Endodermal cell (in vitro differentiated cells): ENCODE measurements at places on chromosomes 7 and 10. TPM values are rescaled to one million over a fixed set of nuclear protein-coding genes. Genes with fewer than 3 reads are reported as not detected.

DNA sequence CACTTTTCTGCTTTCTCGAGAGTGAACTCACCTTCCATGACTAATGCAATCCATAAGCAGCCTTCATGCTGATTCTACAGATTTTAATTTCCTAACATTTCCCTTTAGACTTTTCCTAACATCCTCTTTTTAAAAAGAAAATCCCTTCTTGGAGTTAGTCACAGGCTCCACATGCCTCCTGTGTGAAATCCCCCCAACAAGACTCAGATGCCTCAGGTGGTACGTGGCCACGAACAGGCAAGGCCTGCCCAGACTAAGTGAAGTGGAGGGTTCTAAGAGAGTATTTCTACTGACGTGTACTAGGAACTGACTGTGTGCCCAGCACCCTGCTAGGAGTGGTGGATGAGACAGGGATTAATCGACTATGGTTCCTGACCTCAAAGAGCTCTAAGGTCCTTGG is 125.9 kb upstream of the HPS1 start:
- H3K27ac ChIP-seq: no peak overlapping the region
- H3K27me3 ChIP-seq: no peaks in the 10 kb centered on the region
- H3K4me1 ChIP-seq: no peaks in the 10 kb centered on the region
- DNase-seq: no peak
- H3K4me3 ChIP-seq: no peak overlapping the region
- no peaks in the 10 kb centered on the region for H3K36me3 ChIP-seq

- no peak for DNase-seq
- no peaks in the 10 kb centered on the region for H3K4me1 ChIP-seq
- H3K36me3 ChIP-seq: no peaks in the 10 kb centered on the region
- no peak overlapping the region for H3K27ac ChIP-seq
Measured at GRCh38 chr7:2481195-2481594, 5.0 kb upstream of the GRIFIN start.

DNA sequence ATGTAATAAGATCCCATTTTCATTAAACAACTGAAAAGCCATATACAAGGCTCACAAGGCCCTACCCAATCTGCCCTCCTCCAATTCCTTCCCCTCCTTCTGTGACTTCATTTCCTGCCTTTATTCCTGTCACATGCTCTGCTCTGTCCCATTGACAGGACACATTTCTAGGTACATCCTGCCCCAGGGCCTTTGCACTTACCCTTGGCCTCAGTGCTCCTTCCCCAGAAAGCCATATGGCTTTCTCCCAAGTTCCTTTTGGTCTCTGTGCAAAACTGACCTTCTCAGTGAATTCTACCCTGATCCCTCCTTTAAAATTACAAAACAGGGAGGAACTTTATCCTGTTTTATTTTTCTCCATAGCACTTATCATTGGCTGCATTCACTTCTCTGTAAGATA is 40.0 kb downstream of the KCNMA1 start:
- H3K4me1 ChIP-seq: no peaks in the 10 kb centered on the region
- DNase-seq: no peak
- H3K36me3 ChIP-seq: no peaks in the 10 kb centered on the region
- no peak overlapping the region for H3K4me3 ChIP-seq

DNA sequence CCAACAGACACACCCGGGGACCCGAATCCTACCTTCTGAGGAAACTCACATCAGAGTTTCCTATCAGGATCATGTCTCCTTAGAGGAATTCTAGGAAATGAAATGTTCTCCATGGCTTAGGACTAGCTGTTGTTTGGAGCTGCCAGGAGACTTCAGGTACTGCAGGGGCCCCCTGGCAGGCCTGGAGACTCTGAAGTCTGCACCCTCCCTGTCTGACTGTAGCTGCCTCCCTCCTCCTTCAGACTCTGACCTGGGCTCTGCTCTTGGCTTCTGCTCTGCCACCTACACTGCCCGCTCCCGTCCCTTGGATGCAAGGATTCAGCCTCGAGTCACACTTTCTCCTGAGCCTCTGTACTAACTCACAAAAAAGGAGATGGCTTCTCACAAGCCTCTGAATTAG is 232.8 kb downstream of the INHBA start:
- no peaks in the 10 kb centered on the region for H3K27me3 ChIP-seq
- H3K4me3 ChIP-seq: no peak overlapping the region
- no peak for DNase-seq
- no peaks in the 10 kb centered on the region for H3K36me3 ChIP-seq
- H3K27ac ChIP-seq: no peak overlapping the region

DNA sequence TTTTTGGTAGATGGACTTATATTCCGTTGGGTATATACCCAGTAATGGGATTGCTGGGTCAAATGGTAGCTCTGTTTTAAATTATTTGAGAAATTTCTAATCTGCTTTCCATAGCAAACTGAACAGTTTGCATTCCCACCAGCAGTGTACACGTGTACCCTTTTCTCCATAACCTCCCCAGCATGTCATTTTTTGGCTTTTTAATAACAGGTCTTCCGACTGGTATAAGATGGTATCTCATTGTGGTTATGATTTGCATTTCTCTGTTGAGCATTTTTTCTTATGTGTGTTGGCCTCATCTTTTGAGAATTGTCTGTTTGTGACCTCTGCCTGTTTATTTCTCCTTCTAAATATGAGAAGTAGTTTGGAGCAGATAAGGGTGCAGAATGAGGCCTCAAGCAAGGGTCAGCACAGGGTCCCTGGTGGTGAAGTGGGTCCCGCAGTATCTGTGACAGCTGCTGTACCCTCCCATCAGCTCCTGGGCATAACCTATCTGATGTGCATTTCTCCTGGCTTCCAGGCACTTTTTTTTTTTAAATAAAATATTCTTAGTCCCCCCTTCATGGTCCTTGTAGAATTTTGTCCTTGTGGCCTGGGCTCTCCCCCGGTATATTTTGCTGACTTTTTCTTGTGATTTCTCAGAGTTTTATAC is 73.5 kb downstream of the PROSER2 start:
- H3K27ac ChIP-seq: no peak overlapping the region
- no peak for DNase-seq
- H3K4me1 ChIP-seq: no peaks in the 10 kb centered on the region
- no peaks in the 10 kb centered on the region for H3K36me3 ChIP-seq
- no peak overlapping the region for H3K4me3 ChIP-seq

The KCP gene
- 16.6 to 21.1 TPM (median 19.5 TPM) in 3 replicates for total RNA-seq

DNA sequence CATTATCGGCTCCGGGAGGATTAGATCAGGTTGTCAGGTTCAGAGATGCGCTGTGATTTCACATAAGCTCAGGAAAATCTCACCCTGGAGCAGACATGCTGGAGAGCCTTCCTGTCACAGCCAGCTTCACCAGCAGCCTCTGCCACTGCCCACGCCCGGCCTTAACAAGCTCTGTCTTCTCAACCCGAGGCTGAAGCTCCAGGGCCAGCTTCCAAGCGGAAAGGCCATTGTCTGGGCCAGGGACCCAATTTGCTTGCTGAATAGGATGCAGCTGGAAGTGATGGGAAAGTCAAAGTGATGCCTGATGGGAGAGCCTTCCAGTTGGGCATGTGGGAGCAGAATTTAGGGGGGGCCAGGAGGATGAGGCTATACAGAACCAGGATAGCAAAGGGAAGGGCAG is 36.3 kb downstream of the C10orf105 start:
- peaks cover 4% of the 10 kb centered on the region for H3K4me1 ChIP-seq
- H3K36me3 ChIP-seq: no peaks in the 10 kb centered on the region
- no peak overlapping the region for H3K4me3 ChIP-seq
- H3K27me3 ChIP-seq: no peaks in the 10 kb centered on the region
- no peak overlapping the region for H3K27ac ChIP-seq
- no peak for DNase-seq

- no peak overlapping the region for H3K27ac ChIP-seq
- no peaks in the 10 kb centered on the region for H3K4me1 ChIP-seq
Measured at GRCh38 chr7:149727053-149727898, 46.1 kb downstream of the ZNF467 start.

The BAZ1B gene
- 66.1 and 66.4 TPM in 2 replicates for total RNA-seq

The SHTN1 gene
- total RNA-seq: 39.4 and 40.5 TPM in 2 replicates

The NEUROG3 gene
- total RNA-seq: not detected in 2 replicates

- no peak overlapping the region for H3K27ac ChIP-seq
- no peak for DNase-seq
Measured at GRCh38 chr7:128003787-128004186, 27.4 kb downstream of the LRRC4 start.

DNA sequence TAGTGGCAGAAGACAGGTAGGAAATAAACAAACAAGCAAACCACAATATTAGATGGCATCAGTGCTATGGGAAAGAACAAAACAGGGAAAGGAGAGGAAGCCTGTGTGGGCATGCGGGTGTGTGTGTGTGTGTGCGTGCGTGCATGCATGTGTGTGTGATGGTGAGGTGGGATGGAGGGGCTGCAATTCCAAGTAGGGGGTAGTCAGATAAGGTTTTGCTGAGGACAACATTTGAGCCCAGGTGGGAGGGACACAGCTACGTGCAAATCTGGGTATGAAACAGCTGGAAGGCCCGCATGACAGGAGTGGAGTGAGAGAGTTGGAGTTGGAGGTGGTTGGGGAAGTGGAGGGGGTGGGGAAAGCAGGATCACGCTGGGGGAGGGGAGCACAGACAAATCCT is 121.0 kb upstream of the PARD3 start:
- no peak overlapping the region for H3K27ac ChIP-seq
- no peaks in the 10 kb centered on the region for H3K36me3 ChIP-seq
- DNase-seq: peak; percentile 52
- no peaks in the 10 kb centered on the region for H3K27me3 ChIP-seq
- H3K4me1 ChIP-seq: no peaks in the 10 kb centered on the region

GRCh38 chr7:121163699-121164098 is 165.1 kb upstream of the WNT16 start:
- H3K4me3 ChIP-seq: no peak overlapping the region
- no peak overlapping the region for H3K27ac ChIP-seq
- H3K27me3 ChIP-seq: no peaks in the 10 kb centered on the region

DNA sequence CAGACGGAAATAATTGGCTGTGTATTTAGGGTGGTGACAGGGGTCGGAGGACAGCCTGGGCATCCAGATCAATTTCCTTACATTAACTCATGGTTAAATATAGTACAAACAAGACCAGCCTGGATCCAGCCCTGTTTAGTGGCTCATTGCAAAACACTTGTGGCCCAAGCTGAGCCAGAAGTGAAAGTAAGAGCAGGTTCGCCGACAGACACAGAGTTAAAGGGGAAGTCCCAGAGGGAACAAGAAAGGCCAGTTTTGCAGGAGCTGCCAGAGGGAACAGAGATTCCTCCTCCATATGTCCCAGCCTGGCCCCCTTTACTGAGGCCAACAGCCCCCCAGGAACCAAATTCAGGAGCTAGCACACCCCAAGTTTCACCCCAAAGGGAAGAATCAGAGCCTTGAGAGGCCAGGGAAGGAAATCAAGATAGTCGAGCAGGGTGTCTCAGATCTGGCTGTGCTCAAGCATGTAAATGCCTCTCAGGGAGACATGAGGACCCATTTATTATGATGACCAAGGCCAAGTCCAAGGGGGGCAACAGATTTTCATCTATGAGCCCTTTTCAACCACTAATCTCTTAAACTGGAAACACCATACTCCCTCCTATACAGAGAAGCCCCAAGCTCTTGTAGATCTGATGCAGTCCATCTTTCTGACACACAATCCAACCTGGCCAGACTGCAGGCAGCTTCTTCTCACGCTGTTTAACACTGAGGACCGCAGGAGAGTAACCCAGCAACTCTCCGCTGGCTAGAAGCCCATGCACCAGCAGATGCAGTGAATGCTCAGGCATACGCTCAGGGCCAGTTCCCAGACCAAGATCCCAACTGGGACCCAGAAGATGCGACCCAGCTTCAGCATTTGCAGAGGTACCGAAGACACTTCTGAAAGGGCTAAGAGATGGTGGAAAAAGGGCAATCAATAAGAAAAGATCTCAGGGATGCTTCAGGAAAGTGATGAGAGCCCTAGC is 15.9 kb upstream of the ADCK2 start:
- H3K27me3 ChIP-seq: no peaks in the 10 kb centered on the region

DNA sequence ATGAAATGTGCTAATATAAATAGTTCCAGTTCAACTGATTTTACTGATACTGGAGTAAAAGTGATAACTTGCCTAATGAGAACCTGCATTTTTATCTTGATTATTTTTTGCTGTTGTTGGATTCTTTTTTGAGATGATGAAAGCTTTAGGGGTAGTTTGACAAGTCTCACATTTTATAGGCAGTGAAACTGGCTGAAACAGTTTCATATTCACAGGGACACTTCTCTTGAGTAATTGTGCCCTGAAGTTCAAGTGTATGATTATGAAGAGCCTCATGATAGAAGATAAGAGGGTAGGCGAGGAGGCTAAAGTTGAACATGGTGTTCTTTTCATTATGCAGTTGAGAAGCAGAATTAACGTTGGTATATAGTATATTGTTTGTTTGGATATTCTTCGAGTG is 5.1 kb downstream of the AUTS2 start:
- H3K4me3 ChIP-seq: no peak overlapping the region
- no peak for DNase-seq
- H3K27me3 ChIP-seq: peaks cover 16% of the 10 kb centered on the region

DNA sequence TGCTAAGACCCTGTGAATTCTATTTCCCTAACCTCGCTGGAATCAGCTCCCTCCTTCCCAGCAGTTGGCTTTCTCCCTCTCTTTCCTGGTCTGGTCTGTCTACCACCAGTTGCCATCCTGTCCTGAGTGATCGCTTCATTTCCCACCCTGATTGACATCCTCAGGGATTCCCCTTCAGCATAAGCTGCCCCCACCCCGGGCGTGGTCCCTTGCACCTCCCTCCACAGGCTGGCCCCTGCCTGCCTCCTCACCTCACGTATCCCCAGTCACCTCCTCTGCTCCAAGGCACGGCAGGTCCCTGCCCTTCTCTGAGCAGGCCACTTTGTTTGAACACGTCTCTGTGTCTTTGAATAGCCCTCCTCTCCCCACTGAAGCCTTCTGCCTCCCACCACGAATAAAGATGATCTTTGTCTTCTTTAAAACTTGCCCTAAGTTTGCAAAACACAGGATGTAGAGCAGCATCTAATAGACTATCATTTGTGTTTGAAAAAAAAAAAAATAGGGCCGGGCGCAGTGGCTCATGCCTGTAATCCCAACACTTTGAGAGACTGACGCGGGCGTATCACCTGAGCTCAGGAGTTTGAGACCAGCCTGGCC is 233.5 kb downstream of the CUX1 start:
- DNase-seq: no peak
- H3K27me3 ChIP-seq: no peaks in the 10 kb centered on the region
- H3K36me3 ChIP-seq: peaks cover 7% of the 10 kb centered on the region
- no peak overlapping the region for H3K4me3 ChIP-seq

DNA sequence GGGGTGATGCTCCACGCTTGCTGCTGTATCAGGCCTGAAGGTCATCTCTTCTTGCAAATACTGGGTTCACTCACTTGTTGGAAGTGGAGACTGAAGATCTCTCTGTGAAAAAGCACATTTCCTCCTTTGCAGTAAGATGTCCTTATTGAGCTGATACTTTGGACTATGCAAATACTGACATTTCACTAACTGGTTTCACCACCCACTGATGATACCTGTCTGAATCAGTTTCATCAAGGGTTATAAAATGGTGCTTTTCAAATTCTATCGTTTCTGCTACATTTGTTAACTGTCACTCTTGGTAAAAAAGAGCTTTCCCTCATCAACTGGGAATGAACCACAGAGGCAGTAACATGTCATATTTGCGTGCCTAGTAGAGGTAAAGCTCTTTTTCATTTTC is 35.5 kb downstream of the RAB19 start:
- no peak for DNase-seq
- H3K27ac ChIP-seq: no peak overlapping the region
- H3K27me3 ChIP-seq: no peaks in the 10 kb centered on the region

The HNRNPF gene
- 182 to 297 TPM (median 283 TPM) in 3 replicates for total RNA-seq

GRCh38 chr10:126290232-126290631 is 98.0 kb downstream of the ADAM12 start:
- H3K4me1 ChIP-seq: no peaks in the 10 kb centered on the region
- no peak overlapping the region for H3K27ac ChIP-seq
- no peaks in the 10 kb centered on the region for H3K36me3 ChIP-seq
- no peak for DNase-seq
